ENCODE measurements at places on chromosomes 13 and 19.

DNA sequence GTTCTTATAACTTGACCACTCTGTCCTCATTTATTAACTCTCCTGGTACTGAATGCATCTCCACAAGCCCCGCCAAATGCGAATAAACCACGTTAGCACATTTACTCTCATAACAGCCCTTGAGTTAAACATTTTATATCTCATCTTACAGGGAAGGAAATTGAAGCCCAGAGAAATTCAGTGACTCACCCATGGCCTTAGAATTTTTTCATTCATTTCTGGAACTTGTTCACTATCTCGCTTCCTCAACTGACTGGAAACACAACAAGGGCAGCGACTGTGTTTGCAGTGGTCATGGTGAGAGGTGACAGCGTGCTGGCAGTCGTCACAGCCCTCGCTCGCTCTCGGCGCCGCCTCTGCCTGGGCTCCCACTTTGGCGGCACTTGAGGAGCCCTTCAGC is 39.5 kb downstream of the SERP2 start:
- no peak for DNase-seq

- no peak for DNase-seq
These were observed 14.8 kb downstream of the SMIM7 start for GRCh38 chr19:16645140-16645539.

GRCh38 chr19:36046443-36047050 is 7.5 kb downstream of the THAP8 start:
- no peak for DNase-seq

DNA sequence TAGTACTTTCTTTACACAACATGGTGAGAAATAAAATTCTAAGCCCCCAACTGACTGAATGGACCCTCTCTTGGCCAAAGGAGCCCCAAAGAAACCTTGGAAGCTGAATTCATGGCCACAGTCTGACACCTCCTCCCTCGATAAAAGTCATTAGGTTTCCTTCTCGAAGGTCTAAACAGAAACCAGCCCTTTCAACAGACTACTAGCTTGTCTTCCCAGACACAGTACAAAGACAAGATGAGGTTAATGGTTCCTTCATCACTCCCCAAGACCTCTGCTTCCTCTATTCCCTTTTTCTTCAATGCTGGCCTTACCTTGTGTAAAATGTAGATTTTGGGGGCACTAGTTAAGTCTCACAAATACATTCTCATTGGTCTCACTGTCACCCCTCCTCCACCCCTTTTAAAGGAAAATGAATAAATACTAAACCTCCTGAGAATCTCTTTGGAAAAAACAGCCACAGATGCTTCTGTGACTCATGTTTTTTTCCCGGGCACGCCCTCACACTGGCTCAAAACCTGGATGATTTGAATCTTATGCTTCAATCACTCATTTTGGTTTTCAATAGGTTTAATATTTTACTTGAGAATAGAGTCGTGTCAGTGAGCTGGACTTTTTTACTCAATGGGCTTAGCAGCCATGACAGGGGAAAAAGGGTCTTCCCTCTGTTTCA is 65.8 kb upstream of the MED4 start:
- DNase-seq, result no peak

DNA sequence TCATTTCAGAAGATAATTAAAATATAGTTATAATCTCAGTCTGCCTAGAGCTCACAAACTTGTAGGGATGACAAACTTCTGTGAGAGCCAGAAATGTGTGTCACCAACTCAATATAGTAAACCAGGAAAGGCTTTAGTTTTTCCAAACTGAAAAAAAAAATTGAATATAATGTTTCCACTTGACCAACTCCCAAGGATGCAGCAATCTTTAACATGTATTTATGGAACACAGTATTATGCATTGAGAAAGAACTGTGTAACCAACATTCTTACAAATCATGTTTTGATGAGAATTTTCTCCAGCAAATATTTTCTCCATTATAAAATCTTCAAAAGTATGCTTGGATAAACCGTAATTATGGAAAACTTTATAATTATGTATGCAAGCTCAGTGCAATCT is 50.1 kb upstream of the KLF12 start:
- DNase-seq, result no peak

Measured in hematopoietic multipotent progenitor cell treated with erythropoietin and hydrocortisone succinate and interleukin-3 and kit ligand, for 15 days (in vitro differentiated cells).